Pulmonary artery endothelial cell (primary cell): ENCODE measurements at places on chromosomes 3 and 15.

DNA sequence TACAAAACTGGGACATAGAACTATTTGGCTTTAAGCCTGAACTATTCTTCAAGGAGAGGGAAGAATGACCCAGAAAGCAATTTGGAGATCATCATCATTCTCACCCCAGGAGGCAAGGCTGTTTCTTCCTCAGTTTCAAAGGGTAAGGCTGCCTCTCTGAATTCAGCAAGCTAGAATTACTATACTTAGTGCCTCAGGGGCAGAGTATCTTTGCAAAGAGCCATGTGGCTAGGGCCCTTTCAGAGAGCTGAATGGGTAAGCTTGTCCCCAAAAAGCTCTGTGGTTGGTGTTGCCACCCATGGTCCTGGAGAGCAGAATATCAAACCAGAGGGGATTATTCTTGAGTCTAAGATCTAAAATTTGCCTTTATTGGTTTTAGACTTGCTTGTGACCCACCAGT is 720.3 kb upstream of the ARPP21 start:
- DNase-seq: no peak

DNA sequence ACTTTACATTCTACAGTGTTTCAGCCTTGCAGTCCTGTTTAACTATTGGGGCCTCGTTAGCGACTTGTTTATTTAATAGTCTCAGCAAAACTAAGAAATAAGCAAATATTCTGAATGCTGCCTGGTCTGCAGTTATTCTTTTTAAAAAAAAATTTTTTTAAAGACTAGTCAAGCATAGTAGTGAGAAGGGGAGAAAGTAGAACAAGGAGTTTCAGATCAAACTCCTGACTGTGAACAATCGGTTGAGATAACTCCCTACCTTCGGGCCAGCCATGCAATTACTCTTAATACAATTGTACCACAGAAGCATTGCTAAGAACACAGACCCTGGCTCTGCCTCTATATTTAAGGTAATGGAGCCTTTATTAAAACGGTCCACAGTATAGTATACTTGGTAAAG is 5.8 kb upstream of the DUT start:
- DNase-seq: no peak

GRCh38 chr3:177061369-177061768 is 135.9 kb downstream of the TBL1XR1 start:
- DNase-seq: no peak

DNA sequence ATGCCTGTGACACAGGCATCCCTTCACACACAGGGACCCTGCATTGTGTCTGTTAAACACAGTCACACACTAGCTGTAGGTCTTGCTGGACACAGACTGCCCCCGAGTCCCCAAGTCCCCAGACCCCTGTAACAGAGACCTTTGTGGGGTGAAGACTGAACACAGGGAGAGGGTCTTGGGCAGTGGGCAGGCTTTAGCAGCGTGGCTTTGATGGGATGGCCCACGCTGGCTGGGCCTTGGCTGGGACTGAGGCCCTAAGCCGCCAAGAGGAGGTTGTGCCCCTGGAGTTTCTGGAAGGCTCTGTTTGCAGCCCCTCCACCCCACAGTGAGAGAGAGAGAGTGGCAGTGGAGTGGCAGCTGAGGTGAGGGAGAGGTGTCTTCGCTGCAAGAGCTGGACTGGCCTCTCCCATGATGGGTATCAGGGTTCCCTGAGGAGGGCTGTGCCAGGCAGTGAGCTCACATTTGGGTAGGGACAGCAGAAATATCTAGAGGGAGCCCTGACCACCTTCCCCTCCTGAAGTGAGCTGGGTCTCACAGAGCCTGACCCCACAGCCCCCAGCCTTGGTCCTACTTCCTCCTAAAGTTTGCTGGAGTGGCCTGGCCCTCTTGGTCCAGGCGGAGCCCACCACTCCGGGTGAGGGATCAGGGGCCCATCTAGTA is 635 bp upstream of the VILL start:
- DNase-seq: no peak

- no peak for DNase-seq
Measured at GRCh38 chr3:69817988-69818387, 78.7 kb downstream of the MITF start.

DNA sequence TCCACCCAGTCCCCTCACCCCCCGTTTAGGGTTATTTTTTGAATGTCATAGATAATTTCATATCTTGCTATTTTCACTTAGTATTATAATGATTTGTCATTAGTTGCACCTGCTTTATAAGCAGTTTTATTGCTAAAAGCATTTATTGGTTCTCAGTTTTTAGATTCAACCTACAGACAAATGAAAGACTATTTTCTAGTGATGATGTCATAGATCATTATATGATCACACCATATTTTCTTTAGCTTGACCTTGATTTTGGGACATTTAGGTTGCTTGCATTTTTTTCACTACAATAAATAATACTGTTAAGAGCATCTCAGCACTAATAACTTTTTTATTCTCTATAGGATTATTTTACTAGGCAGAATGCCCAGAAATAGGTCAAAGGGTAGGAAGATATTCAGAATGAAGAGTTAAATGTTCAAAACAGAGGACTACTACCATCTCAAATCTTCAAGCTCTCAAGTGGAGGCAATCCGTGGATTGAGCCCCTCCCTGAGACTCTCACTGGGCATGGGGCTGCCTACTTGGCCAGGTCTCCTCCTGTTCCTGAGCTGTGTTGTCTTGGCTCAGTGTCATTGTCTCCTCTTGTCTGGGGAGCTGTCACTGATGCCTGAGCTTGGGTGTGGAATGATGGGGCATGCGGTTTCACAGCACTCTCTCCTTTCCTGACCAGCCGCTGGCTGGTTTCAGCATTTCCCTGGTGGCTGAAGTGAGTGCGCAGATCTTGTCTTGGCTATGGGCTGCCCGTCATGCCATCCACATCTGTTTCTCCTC is 28.4 kb downstream of the CHCHD6 start:
- no peak for DNase-seq

GRCh38 chr15:62456011-62456920 is 291.2 kb upstream of the C2CD4B start:
- no peak for DNase-seq

DNA sequence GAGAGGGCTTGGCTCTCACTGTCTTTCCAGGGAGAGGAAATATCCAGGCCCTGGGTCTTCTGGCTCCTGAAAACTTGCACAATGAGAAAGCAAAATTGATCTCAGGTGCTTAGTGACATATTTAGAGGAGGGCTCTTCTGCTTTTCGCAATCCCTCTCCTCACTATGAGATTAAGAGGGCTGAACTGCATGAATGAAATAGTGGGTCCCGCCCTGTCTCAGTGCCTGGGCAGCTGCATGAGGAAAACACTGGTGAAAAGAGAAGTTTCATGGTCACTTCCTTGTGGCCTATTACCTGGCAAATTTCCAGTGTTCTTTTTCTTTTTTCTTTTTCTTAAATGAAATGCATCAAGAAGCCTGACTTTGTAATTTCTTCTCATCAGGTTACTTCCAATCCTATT is 73.5 kb downstream of the TRAK1 start:
- DNase-seq: no peak

DNA sequence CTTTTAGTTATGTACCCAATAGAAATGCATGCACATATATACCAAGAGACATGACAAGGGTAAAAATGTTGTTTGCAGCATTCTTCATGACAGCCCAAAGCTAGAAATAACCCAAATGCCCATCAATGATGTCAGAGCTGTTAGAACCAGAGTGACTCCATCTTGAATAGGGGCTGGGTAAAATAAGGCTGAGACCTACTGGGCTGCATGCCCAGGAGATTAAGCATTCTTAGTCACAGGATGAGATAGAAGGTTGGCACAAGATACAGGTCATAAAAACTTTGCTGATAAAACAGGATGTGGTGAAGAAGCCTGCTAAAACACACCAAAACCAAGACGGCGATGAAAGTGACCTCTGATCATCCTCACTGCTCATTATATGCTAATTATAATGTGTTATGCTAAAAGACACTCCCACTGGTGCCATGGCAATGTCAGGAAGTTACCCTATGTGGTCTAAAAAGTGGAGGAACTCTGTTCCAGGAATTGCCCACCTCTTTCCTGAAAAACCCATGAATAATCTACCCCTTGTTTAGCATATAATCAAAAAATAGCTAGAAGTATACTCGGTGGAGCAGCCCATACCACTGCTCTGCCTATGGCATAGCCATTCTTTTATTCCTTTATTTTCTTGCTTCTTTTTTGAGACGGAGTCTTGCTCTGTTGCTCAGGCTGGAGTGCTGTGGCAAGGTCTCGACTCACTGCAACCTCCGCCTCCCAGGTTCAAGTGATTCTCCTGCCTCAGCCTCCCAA is 32.9 kb downstream of the ZBTB11 start:
- no peak for DNase-seq

GRCh38 chr15:23436421-23436820 is 10.6 kb downstream of the GOLGA6L2 start:
- no peak for DNase-seq

DNA sequence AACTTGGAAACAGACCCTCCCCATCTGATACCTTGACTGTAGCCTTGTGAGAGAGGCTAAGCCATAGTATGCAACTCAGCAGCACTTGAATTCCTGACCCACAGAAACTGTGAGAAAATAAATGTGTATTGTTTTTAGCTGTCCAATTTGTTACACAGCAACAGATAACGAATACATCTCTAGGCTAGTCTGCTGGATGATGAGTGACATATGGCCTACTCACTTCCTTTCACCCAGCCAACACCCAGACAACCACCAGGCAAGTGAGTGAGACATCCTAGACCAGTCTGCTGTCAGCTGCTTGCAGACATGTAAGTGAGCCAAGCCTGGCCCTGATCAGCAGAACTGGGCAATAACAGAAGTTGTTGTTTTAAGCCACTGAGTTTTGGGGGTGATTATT is 19.2 kb upstream of the SMAD6 start:
- no peak for DNase-seq
